ENCODE measurements at places on chromosomes 16 and 17.

- no peak for DNase-seq
Measured at GRCh38 chr16:52800432-52800831, 252.3 kb downstream of the CHD9NB start.

- DNase-seq: no peak
Measured at GRCh38 chr17:71757156-71757555, 363.7 kb upstream of the SOX9 start.

- DNase-seq: no peak
Measured at GRCh38 chr17:79851461-79851817, 12.2 kb upstream of the CBX4 start.

- DNase-seq: no peak
Measured at GRCh38 chr16:76985392-76986045, 205.5 kb upstream of the MON1B start.

DNA sequence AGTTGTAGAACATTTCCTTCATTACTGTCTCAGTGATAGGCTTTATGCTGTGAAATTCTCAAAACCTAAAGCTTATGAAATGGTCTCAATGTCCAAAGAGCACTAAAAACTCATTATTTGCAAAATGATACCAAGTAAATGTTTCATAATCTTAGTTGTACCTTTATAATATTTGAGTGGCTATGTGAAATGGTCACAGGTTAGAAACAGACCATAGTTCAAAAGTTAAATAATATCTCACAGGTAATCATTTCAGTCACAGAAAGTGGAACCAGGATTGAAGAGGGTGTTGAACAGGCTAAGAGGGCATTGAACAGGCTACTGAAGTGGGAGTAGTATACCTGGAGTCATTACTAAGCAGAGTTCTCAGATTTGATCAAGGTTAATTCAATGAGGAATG, 2.9 kb downstream of the RDM1 start:
- DNase-seq: no peak

GRCh38 chr17:28509789-28510188, 3.6 kb downstream of the FOXN1 start:
- no peak for DNase-seq

GRCh38 chr17:33118391-33119075, 126.9 kb downstream of the SPACA3 start:
- no peak for DNase-seq

- no peak for DNase-seq
Measured at GRCh38 chr17:82881900-82882714, 42.3 kb upstream of the ZNF750 start.

DNA sequence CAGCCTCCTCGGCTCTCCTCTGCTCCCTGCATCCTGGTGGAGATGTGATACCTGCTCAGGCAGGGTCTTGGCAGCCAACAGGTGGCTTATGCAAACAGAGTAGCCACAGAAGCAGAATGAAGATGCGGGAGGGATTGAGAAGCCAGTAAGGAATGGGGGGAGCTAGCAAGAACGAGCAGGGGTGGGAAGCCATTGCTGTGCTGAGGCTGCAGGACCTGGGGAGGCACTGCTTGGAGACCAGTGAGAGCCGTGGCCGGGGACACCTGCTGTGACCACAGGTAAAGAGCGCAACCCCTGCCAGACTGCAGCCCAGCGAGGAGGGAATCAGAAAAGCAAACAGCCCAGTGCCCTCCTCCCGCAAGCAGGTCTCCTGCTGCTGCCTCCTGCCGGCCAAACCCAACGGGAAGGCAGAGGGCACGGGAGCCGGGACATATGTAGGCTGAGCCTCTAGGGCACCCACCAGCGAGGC, 14.7 kb downstream of the AIPL1 start:
- no peak for DNase-seq

DNA sequence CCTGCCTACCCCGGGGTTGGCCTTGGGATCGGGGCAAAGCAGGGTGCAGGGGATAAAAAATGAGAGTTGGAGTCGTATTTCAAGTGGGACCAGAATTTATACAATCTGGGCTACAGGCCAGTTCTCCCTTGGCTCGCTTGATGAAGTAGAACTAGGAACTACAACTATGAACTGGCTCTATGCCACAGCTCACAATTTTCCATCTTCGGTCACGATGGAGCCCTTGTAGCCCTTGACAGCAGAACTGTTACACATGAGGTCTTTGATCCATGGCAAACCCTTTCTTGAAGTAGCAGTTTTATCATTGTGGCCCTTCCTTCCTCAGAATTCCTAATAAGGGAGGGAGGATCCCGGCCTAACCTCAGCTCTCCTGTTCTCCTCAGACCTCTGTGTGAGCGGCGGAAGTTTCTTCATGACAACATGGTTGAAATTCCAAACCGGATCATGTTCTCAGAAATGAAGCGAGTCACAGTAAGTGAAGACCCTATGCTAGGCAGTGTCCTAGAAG, 17.1 kb downstream of the LIG3 start:
- DNase-seq: no peak

- no peak for DNase-seq
Measured at GRCh38 chr16:12484972-12485371, 318.7 kb downstream of the CPPED1 start.

DNA sequence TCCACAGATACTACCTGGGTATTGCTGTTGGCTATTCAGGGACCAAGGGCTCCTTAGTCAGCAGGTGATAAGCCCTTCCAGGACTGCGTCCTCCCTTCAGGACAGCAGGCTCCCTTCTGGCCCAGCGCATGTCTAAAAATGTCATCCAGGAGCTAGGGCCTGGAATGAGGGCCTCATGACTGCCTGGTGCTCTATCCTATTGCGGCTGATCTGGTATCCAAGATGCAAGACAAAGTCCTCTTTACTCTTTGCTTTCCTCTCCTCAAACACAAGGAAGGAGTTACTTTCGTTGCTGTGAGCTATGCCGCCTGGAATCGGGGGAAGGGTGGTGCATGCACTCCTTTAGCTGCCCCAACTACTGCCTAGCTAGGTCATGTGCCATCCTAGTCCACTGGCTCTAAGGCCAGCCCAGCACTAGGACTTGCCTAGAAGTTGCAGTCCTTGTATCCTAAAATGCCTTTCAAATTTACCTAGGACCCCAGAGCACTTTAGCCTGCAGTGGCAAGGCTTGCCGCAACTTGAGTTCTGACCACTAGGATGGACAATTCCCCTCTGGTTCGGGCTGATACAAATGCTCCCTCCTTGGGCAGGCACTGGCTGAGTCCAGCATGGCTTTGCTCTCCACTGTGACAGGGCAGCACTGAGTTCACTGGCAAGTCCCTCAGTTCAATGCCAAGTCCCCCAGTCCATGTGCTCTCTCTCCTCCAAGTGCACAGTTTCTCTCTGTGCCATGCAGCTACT, 10.1 kb upstream of the TMEM219 start:
- no peak for DNase-seq

DNA sequence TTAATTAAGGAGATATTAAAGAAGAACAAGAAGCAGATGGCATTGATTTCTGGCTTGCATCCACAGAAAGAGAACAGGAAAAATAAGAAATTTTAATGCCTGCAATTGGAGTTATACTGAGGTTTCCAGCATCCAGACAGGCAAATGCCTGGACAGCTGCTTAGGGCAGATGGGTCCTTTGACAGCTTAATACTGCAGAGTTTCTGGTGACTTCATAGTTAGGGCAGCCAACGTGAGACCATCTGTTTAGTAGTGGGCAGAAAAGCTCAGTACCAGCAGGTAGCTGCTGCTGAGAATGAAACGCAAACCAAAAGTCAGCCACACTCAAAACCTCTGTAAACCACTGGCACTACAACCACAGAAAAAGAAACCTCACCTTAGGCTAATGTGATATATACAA, 109.8 kb downstream of the CDK5R1 start:
- DNase-seq: no peak

DNA sequence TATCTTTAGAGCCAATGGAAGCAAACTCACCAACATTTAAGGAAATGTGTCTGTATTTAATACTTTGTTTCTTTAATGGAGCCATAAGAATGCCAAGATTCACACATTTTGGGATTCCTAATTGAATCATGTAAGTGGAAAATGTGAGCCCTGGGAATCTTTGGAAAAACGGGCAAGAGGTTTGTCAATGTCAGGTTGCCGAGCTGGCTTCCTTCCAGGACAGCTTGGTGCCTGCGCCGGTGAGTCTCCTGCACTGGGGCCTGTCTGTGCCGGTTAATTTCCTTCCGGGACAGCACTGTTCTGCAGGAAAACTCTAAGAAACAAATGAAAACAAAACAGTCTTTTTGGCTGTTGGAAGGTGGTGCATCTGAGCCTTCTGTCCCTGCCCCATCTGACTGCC, 210.6 kb downstream of the HAPSTR1 start:
- DNase-seq: no peak
